MV-4-11 (cell line): ENCODE measurements at places on chromosomes 1 and 21.

DNA sequence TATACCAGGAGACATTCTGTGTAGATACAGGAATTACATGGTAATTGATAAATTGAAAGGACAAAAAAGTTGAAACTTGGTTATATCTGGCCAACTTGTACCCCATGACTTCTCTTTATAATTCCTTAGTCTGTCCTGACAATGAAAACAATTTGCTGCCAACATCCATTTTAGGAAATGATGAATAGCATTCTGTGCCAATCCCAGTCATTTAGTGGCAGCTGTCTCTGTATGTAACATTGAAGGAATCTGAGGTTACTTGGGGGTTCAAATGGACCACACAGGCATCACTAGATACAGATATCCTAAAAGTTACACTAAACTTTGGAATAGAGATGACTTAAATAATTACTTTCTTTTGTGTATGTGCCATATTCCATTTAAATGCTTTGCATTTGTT is 38.2 kb downstream of the DHX9 start:
- DNase-seq, result no peak

- DNase-seq, result no peak
Observed at GRCh38 chr1:223662943-223663342, 2.6 kb downstream of the CAPN8 start.

DNA sequence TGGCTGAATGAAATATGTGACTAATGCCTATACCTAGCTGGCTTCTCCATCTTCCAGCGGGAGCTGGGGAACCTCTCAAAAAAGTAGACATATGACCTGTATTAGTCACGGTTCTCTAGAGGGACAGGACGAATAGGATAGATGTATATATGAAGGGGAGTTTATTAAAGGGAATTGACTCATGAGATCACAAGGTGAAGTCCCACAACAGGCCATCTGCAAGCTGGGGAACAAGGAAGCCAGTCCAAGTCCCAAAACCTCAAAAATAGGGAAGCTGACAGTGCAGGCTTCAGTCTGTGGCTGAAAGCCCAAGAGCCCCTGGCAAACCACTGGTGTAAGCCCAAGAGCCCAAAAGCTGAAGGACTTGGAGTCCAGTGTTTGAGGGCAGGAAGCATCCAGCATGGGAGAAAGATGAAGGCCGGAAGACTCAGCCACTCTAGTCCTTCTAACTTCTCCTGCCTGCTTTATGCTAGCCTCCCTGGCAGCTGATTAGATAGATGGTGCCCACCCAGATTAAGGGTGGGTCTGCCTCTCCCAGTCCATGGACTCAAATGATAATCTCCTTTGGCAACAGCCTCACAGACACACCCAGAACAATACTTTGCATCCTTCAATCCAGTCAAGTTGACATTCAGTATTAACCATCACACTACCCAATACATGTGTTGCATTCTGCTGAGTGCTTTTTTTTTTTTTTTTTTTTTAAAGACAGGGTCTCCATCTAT is 19.6 kb downstream of the OLIG1 start:
- peak; percentile 91 for DNase-seq

DNA sequence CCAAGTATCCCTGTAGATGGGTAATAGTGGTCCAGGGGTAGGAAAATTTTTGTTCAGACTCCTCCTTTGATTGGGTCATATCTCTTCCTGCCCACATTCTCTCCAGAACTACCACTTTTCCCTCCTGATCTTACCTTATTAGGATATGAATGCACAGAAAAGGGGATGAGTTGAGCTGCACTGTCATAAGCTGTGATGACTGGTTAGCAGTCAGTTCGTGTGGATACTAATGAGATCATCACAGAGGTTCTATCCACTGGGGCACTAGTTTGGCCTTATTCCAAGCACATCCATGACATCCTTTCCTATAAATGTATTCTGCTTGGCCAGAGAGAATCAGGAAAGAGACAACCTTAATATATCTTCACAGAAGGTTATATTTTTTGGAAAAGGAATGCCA is 22.1 kb upstream of the TBX15 start:
- DNase-seq, result no peak

GRCh38 chr1:201890223-201890622 is 1.5 kb downstream of the SHISA4 start:
- DNase-seq, result no peak

DNA sequence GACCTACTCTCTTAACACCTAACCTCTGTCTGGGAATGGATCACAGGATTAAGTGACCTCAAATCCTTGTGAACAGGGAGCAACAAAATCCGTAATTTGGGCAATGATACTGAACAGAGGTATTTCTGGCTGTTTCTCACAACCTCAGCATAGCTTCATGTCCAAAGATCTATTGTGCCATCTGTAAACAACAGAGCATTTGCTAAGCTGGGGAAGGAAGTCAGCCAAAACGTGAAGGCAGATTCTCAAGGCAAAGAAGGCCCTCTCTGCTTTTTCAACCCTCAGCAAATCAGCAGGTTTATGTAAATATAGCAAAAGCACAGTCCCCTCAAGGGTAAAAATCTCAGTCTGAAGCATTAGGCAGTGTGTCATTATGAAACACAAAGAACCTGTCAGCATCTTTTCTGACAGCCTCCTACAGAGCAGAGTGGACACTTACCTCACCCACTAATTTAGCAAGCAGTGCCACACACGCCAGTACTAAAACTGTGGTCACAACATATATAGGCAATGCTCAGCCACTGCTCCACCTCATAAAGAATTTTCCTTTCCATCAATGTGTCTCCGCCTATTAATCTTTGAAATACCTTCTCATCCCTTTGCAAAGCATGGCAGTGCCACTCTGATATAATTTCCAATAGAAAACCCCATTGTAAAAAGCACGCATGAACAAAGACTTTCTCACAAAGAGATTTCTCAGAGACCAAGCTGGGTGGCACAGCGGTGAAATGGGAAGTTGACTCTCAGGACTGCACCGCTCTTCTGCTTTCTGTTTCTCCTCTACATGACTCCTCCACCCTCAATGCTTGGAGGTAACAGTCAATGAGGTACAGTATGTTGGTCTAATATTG is 188.0 kb downstream of the RERE start:
- peak; percentile 68 for DNase-seq

- DNase-seq, result no peak
Observed at GRCh38 chr1:182146286-182146685, 84.8 kb upstream of the ZNF648 start.

GRCh38 chr1:216945538-216946080 is 222.4 kb upstream of the ESRRG start:
- DNase-seq, result no peak

- DNase-seq, result no peak
Observed at GRCh38 chr1:181344091-181344490, 139.2 kb upstream of the CACNA1E start.

DNA sequence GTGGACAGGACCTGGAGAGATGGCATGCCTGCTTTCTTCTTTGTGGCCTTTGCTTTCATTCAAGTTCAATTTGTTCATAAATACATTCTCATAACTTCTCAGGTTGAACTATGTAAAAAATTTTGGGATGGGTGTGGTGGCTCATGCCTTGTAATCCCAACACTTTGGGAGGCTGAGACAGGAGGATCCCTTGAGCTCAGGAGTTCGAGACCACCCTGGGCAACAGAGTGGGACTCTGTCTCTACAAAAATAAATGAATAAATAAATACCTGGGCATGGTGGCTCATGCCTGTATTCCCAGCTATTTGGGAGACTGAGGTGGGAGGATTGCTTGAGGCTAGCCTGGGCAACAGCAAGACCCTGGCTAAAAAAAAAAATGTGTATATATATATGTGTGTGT is 2.1 kb downstream of the KIF1B start:
- DNase-seq, result no peak

DNA sequence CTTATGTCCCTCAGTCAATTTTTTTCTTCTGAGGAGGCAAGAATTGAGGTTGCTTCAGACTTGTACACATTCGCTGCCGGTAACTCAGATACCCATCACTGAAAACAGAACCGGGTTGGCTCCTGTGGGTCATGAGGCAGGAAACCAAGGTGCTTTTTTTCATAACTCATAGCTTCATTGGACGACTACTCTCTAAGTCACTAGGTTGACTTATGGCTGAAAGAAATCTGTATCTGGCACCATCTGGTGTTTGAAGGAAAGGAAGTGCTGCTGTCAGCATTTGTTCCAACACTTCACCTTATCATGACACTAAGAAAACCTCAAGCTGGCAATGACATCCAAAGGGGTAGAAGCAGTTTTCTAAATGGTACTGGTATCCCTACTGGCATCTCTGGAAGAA is 82.3 kb downstream of the TBX19 start:
- DNase-seq, result no peak

GRCh38 chr1:116716391-116716790 is 37.8 kb upstream of the CD2 start:
- DNase-seq, result no peak

DNA sequence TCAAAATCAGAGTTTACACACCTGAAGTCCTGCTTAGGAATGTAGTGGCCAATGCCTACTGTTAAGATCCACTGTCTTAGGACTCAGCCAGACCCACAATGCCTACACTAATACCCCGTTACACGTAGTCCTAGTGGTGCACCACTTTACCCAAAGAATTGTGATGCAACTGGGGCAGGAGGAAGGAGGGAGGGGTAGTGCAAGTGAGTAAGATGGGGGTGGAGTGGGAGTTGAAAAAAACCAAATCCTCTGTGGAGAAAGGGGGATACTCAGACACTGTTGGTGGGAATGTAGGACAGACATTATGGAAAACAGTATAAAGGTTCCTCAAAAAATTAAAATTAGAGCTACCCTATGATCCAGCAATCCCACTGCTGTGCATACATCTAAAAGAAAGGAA is 19.5 kb downstream of the GLIS1 start:
- DNase-seq, result no peak

DNA sequence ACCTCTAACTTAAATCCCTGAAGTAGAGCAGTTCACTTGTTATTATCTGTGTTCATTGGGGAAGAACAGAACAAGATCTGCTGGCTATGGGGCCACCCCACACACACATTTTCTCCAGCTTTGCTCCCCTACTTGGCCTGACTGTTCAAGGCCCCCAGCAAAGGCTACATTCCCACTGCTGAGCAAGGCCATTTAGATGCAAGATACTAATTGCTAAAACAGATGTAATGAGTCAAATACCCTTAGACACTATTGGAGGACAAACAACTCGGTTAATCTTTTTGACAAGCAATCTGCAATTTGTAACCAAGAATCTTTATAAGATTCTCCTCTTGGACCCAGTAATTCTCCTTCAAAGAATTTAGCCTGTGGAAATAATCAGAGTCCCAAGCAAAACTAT is 67.7 kb downstream of the NAV1 start:
- DNase-seq, result no peak

DNA sequence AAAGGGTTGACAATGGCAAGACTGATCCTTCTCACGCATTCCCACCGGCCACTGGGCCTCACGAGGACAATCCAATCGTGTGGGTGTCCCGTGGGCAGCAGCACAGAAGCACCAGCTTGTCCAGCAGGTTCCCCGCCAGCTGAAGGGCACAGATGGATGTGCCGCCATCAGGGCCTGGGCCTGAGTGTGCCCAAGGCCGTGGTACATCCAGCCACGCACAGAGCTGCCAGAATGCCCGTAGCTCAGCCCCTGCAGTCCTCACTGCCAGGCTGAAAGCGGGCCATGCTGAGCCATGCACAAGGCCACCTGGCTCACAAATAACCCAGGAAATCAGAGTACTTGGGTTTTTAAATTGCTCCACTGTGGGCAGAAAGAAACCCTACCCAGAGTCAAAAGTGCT is 7.0 kb downstream of the NPHP4 start:
- DNase-seq, result no peak

- no peak for DNase-seq
Observed at GRCh38 chr1:119506941-119507340, at the start of gene HSD3B1. Gene HSD3B1 (plus strand): TSS chr1:119507210. CDS start chr1:119507477, 267 bp downstream.

DNA sequence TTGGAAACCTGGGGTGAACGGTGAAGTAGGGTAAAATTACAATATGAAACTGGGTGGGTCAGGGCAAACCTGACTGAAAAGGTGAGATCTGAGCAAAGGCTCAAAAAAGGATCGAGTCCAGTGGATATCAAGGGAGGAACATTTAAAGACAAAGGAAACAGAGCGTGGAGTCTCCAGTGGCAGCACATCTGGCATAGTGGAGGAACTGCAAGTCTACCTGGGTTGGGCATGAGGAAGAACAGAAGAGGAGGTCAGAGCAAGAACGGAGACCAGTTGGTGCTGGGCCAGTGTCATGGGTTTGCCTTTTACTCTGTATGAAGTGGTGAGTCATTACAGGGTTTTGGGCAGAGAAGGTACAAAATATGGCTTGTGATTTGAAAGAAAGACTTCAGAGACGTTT is 163.7 kb downstream of the NTPCR start:
- peak; percentile 49 for DNase-seq

DNA sequence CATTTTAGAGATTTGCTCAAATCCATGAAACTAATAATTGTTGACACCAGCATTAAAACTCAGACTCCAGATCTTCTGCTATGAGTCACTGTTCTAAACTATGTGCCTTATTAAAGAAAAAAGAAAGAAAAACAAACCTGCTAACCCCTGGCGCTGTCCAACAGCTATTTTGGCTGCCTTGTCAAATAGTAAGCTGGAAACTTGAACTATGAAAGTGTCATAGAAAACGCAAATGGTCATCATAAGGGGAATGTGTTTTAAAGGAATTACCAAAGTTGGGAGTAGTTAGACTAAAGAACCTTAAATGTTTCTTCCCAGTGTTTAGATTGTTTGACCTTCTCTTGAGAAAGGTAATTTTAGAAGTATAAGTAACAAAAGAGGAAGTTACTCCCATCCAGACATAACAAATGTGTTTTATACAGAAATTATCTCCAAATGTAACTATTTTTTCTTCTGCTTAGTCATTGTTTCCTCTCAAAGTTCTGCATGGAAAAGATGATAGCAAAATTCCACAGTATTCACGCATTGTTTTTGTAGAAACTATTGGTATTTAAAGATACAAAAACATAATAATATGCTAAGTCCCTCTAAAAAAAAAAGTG is 272.4 kb downstream of the TPR start:
- DNase-seq, result peak; percentile 3

- DNase-seq, result no peak
Observed at GRCh38 chr1:63746129-63746864, 27.5 kb upstream of the ROR1 start.

- DNase-seq, result no peak
Observed at GRCh38 chr1:206566999-206567398, 45.3 kb downstream of the EIF2D start.

DNA sequence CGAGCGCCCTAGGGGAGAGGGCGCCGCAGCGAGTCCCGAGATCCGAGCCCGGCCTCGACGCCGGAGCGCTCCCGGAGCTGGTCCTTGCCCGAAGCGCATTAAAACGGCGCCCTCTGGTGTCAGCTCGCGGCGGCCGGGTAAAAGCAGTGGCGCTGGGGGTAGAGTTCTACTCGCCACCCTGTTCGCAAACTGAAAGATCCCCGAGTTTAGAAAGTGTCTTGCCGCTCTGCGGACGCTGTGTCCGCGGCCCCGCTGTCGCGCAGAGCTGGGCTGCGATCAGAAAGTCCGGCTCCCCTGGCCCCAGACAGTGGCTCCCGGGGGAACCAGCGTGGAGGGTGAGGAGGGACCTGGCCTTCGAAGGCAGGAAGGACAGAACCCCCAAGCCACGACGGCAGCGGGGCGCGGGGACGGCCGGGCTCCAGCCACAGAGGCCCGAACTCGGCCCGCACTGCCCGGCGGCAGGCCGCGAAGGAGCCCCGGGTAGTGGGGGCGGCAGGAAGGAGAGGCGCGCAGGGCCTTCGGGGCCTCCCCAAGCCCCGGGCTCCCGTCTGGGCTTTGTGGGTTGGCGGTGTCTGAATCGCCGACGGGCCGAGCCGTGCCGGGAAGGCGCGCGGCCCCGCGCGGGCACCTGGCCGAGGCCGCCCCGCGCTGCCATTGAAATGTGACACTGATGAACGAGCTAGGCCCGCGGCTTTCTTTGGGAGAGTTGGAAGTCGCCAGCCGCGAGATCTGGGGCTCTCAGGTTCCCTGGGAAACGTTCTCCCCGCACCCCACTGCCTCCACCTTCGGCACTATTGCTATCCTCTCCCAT is 39.1 kb upstream of the NFIA start:
- peak; percentile 29 for DNase-seq

- peak; percentile 56 for DNase-seq
Observed at GRCh38 chr1:168110896-168111545, 25.7 kb downstream of the GPR161 start.
